Spleen (tissue), 13 donors: ENCODE measurements at places on chromosomes 12 and 14. TPM values are rescaled to one million over a fixed set of nuclear protein-coding genes. Genes with fewer than 3 reads are reported as not detected.

SAMD15 gene
- total RNA-seq, result 0.54 TPM

PTPRO gene
- 5.6 TPM for total RNA-seq

ASCL1 gene
- not detected for total RNA-seq

DNA sequence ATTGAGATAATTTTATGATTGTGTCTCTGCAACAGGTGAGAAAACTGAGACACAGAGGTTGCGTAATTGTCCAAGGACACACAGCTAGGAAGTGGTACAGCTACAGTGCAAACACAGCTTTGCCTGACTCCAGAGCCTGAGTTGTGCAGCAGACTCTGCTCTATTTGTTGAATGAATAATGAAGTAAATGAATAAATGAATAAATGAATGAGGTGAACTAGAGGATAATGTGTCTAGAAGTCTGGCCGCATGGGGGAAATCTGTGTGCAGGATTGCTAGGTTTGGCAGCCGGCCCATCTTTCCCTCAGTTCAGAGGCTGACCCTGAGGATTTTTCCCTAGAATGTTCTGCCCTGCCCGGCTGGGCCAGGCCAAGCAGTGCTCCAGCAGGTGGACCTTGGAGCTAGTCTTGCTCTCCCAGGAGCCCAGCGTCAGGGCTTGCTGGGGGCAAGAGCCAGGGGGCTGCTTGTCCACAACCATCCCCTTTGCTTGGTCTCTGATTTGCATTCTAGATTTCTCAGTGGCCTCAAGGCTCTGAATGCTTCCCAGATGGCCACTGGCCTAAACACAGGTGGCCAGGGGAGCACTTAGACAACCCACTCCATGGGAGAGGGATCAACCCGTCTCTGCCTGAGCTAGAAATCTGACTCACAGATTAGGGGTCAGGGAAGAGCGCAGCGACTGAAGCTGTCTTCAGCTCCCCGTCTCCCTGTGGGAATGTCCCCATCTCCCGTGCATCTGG, 225.2 kb downstream of the C12orf75 start:
- H3K4me1 ChIP-seq, result peaks cover 11% of the 10 kb centered on the region
- no peaks in the 10 kb centered on the region for H3K36me3 ChIP-seq
- DNase-seq, result no peak
- no peak overlapping the region for H3K4me3 ChIP-seq

DNA sequence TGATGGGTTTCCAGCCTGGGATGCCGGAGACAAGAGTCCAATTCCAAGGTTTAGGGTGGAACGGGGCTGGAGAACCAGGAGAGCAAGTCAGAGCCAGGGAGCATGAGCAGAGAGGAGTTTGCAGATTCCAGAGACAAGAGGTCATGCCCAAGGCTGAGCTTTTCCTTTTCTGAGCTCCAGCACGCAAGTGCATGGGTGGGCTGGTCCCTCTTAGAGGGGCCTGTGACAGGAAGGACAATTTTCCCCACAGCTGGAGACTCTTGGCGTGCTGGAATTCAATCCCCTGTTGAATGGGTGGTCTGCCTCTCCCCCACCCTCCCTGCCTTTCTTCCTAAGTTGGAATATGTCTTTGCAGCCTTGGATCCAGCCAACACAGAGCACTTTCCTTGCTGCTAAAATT, 431.9 kb downstream of the BCL11B start:
- no peaks in the 10 kb centered on the region for H3K27me3 ChIP-seq
- no peaks in the 10 kb centered on the region for H3K36me3 ChIP-seq
- H3K4me3 ChIP-seq, result no peak overlapping the region
- no peak overlapping the region for H3K27ac ChIP-seq
- no peaks in the 10 kb centered on the region for H3K4me1 ChIP-seq

GARIN6 gene
- not detected for total RNA-seq

DNA sequence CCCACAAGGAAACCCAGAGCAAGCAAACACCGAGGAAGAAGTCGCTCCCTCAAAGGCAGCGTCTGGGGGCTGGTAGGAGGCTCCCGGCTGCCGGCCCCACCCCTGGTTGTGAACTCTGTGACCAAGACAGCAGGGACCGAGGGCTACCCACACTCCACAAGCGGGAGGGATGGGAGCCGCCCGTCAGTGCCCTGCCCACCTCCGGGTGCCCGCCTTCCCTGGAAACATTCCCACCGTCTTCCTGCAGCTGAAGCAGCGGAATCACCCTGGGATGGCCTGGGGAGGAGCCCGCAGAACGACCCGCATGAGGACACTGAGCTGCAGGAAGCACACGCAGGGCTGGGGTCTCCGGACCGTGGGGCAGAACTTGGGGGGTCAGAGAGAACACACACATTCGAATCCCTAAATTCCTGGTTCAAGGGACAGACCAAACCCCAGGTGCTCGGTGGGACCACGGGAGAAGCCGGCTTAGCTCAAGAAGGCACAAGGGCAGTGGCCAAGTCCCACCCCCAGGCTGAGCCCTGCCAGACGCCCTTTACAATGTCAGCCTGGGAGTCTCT, 33.5 kb upstream of the C14orf180 start:
- no peaks in the 10 kb centered on the region for H3K36me3 ChIP-seq
- no peak overlapping the region for H3K4me3 ChIP-seq
- peaks cover 13% of the 10 kb centered on the region for H3K4me1 ChIP-seq
- DNase-seq, result peak; percentile 79

GMPR2 gene
- total RNA-seq, result 82.6 TPM
